ENCODE measurements at places on chromosomes 2 and 18. TPM values are rescaled to one million over a fixed set of nuclear protein-coding genes. Genes with fewer than 3 reads are reported as not detected.

GRCh38 chr2:197915548-197916265 is 111.3 kb downstream of the PLCL1 start:
- DNase-seq = no peak

Gene FEV
- total RNA-seq = not detected

Gene C1GALT1C1L
- total RNA-seq = 1.2 TPM

DNA sequence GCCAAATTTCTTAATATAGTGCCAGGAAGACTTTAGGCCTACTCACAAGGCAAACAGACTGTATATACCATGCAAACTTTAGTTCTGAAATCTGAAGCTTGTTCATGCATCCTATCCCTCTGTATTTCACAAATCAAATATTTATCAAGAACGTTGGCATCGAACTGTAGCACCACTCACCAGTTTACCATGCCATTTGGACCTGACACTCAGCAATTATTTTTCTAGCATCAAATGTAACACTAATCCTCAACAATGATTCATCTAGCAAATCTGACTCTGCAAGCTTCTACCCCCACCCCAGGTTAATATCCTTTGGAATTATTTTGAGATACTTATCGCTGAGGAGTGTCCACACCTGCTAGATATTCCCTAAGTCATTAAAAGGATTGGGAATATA is 1506.6 kb downstream of the LRP1B start:
- no peak for DNase-seq

- no peak for DNase-seq
These were observed 11.7 kb downstream of the WDR7 start for GRCh38 chr18:56662902-56663301.

DNA sequence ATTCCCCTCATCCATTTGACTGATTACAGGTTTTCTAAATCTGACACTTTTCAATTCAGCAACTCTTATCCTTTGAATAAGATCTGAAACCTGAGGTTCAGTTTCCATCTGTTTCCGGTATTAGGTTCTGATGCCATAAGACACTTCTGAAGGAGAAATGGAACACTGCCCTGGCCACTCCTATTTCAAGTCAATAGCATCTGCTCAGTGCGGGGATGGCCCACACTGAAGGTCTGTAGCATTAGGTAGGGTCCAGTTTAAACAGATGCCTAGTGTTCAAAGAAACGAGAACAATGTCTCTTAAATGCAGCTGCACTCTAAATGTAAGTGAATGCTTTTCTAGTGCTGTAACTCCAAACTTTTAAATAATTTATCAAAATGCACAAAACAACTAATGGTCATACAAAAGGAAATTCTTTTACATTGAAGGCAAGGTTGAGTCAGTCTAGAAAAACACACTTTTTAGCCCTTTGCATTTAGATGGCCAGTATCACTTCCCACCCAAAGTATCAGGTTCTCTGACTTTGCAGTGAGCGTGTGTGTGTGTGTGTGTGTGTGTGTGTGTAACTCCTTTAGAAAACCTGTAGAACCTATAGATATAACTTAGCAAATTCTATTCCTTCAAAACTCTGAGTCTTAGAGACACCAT is 78.2 kb downstream of the STK39 start:
- no peak for DNase-seq

- DNase-seq = no peak
These were observed 189.4 kb upstream of the ARL4C start for GRCh38 chr2:234686088-234686890.
